ENCODE measurements at places on chromosomes 7 and 10.

DNA sequence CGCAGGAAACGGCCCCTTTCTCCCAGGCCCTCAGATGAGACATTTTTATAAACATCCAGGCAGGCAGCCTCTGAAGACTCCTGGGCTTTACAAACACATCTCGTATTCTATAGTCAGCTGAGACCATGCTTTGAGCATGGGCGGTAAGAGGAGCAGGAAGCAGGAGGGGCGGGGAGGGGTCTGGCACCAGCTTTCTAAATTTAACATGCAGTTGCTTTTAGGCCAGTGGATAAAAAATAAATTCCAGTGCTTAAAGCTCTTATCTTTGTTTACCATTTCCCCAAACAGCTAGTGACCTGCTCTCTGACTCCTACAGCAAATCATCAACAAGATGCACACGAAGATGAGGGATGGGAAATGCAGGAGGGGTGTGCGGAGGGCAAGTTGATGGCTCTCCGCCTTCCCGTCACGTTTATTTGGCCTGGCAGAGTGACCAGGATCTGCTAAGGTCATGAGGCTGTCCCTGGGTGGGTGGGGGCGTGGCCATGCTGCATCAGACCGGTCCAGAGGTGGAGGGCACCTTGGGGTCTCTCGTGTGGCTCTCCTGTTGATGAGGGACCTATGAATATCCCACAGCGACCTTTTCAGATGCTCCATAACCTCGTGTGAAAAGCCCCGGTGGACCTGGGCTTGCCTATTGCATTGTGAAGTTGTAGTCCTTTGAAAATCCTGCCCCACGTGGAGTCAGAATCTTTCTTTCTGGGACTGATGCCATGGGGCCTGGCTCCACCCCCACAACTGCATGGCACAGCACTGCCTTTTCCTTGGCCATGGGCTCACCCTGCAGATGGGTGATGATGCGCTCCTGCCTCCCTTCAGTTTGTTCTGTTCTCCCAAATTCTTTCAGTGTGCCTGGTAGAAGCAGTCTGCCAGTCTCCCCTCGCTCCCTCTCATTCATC, 67.5 kb downstream of the PARP12 start:
- DNase-seq = no peak

DNA sequence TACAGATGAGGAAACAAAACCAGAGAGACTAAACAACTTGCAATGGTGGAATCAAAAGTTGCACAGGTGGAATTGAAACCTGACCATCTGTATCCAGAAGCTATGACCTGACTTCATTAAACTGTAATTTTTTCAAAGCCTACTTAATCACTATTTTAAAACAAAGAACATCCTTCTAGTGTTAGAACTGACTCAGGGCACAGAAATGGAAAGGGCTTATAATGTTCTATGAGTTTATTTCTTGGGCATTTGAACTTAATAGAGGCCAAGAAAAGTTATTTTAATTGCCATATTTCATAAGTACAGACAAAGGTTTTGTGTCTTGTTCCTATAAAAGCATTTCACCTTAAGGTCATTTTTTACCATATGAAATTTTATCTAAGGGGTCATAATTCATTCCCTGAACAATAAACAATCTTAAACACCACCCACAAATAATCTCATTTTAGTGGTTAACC, 8.8 kb downstream of the ITGB1 start:
- no peak for DNase-seq

GRCh38 chr10:1160561-1161314, 104.6 kb downstream of the WDR37 start:
- DNase-seq = no peak

DNA sequence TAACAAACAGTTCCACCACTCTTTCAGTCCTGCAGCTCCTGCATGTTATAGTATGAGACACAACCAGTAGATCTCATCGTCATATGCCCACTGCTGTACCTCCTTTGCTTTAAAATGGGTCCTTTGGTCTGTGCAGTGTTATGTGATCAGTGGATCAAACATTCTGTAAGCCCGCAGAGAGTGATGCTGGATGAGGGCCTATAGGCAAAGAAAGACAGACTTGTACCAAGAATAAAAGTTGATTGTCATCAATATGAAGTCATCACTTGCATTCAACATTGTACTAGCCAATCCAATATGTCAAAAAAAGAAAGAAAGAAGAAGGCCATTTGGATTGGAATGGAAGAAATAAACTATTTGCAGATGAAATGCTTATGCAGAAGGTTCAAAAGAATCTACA, 79.8 kb upstream of the PHYHIPL start:
- no peak for DNase-seq

DNA sequence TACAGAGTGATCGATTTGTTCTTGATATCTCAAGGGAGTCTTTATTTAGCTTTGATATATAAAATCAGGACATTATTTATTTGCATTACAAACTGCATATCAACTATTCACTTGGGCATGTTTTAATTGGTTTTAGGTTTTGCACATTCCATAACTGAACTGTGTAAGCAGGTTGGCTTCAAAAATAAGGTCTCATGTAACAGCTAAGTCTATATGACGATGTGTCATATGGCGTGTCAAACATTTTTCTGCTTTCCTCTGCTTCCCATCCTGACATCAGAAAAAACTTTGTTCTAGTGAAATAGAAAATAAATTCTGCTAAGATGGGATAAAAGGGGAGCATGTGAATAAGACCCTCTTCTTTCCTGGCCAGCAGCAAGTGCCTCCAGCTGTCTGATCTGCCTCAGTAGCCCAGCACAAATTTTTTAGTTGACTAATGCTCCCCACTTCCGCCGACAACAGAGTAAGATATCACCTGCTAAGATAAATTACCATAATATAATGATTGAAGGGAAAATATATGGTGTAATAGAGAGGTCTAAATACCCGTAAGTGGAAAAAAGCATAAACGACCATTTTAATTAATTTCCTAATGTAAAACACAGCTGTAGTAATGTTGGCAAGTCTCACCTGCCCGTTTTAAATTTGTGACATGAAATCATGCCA, 180.5 kb downstream of the TAX1BP1 start:
- DNase-seq = no peak

GRCh38 chr10:44339218-44339617, 45.7 kb downstream of the CXCL12 start:
- no peak for DNase-seq

DNA sequence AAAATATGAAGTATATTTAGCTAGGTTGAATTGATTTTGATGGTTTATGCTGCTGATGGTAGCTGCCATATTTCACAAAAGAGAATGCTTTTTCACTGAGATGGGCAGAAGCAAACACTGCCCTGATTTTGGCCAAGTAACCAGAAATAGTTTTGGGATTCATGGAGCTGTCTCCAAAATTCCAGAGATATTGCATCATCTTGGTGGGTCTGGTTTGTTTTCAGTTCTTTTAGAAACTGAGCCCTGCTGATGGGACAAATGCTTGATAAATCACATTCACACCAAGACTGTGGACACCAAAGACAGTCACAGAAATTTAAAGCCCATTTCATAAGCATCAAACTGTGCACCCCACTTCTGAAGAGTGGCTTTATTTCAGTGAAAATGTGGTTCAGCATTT, 140.5 kb downstream of the BICC1 start:
- DNase-seq = no peak

- DNase-seq = no peak
Observed at GRCh38 chr7:1950066-1950451, 280.0 kb downstream of the ELFN1 start.

GRCh38 chr7:85204061-85204460, 17.2 kb upstream of the SEMA3D start:
- no peak for DNase-seq

DNA sequence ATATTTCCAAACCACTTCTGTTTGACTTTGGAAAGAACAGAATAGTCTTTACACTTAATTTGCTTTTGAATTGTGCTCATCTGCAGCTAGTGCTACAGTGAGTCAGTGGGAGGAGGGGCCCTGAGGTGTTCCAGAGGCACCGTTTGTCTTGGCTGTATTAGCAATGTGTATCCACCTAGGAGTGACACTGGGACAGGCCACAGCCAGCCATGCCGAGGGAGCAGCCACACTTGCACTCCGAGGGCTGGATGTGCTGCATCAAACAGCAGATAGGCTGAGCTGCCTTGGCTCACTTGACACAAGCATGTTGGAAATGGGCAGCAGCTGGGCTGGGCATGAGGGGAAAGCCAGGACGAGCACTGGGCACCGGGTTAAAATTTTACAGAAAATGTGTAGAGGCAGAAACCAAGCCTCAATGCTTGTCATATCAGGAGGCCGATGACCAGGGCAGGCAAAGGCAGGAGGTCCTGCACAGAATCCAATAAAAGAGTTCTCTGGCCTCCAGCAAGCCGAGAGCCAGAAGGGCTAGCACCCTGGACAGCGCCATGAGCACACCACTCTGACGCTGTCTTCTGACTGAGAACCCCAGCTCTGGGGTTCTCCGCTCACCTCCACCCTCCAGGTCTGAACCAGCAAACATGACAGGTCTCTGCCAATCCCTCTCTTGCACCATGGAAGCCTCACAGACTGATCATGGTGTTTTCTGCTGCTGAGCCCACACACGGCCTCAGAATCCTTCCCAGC, 163.3 kb downstream of the GRID1 start:
- peak; percentile 33 for DNase-seq

GRCh38 chr7:50553973-50554372, 11.2 kb downstream of the DDC start:
- DNase-seq = no peak

All from activated CD8-positive, alpha-beta T cell treated with anti-CD3 and anti-CD28 coated beads, Interleukin-2, amount 10 ng/mL, durations not matched to agents 7 days and 5 days (primary cell).